ENCODE measurements at places on chromosomes 12 and 14.

DNA sequence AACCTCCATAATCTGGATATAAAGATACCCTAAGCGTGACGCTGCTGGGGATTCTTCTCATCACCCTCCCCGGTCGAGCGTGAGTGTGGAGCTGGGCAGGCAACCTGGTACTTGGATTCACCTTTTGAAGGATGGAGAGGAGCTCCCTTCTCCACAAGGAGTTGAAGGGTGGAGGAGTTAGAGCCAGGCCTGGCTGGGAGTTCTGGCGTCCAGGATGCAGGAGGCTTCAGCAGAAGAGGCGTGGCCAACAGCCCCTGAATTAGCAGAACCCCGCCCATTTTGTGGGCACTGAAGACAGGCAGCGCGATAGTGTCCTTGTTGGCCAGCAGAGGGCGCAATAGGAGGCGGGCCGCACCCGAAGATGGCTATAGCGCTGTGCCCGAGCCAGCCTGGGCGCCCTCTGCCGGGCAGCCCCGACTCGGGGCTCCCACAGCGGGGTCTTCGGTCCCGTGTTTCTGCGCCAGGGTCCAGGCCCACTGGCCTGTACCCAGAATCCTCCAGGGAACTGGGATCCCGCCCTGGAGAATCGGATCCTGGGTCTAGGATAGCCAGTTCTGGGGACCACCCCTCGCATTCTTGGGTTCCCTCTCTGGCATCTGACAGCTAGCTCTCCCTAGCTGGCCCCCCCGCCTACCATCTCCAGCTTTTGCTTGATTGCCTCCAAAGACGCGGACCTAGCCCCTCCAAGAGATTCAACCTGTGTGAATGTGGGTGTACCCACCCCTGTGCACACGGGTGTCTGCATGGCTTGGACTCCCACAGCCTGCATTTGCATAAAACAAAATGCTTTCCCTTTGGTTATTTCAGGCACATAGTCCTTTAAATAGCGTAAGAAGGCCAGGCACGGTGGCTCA is 26.0 kb upstream of the SMUG1 start:
- DNase-seq = no peak

- no peak for DNase-seq
Measured at GRCh38 chr12:68157380-68157779, 2.2 kb downstream of the IFNG start.

DNA sequence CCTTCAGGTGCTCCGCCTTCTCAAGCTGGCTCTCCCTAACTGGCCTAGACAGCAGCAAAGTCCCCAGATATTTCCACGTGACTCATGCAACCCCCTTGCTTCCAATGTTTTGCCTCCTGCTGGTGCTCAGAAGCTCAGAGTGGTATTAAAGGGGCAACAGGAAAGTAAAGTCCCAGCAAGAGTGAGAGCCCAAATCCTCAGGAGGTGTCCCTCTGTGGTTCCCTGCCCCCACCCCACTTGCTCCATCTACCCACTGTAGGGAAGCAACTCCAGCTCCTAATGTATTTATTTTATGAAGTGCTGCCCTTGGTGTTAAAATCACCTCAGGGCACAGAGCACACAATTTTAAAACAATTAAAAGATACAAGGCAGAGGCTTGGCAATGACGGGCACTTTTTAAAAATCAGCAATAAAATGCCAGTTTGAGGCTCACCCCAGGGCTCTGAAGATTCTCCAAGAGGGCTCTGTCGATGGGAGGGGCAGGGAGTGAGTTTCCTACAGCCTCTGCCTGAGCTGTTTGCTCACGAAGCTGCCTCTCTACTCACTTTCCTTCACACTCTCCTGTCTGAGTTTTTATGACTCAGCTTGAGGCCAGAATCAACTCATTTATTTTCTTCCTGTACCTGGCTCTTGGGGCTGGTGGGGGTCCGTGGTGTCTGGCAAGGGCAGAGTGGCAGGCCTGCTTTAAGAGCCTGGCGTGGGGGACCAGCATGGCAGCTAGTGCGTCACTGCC is 81.9 kb upstream of the MAX start:
- no peak for DNase-seq

- no peak for DNase-seq
Measured at GRCh38 chr12:91982946-91983345, 162.7 kb downstream of the BTG1 start.

DNA sequence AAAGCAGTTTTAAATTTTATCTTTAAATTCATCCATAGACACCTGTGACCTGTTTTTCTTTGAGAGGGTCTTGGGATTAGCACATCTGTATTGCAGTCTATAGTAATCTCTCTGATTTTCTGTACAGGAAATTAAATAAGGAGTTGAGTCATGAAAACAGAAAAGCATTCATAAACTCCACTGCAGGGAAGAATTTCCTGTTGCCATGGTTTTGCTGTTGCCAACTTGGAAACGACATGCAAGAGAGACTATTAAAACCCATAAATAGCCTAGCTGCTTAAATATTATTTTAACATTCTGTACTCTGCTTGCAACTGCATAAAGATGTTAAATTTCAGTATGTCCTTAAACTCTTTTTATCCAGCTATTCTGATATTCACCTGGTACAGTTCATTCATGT is 281.0 kb upstream of the RGS6 start:
- no peak for DNase-seq

GRCh38 chr14:103879570-103880347 is 32.4 kb upstream of the PPP1R13B start:
- no peak for DNase-seq

DNA sequence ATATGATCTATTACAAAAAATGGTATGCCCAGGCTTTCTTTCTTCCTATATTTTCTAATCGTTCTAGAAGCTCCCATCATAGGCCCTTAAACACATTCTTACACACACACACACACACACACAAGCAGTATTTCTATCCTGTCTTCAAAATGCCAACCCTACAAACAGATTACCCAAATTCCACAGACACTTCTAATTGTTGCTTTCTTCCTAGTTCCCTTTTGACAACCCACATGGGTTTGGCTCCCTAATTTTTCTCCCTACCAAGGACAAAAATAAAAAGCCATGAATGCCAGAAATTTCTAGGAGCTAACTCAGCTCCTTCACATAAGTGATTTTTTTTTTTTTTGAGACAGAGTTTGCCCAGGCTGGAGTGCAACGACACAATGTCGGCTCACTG is 60.3 kb upstream of the NTF3 start:
- no peak for DNase-seq

DNA sequence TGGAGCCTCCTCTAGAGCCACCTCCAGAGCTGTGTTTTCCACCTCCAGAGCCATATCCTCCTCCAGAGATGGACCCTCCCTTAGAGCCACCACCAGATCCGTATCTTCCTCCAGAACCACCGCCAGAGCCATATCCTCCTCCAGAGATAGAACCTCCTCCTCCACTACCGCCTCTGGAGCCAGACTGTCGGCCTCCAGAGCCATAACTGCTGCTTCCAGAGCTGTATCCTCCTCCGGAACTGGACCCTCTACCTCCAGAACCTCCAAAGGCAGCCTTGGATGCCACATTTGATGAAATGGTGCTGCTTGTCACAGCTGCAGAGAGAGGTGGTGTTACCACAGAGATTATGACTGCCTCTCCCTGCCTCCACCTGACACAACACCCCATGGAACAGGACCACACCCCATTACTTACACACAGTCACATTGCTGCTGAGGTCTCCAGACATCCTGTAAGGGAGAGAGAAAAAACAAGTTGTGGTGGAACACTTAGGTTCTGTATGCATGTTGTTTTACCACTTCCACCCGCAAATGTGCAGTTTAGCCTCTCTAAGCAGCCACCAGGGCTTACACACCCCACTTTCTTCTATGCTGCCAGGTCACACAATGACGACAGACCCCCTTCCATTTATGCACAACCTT is 6.8 kb downstream of the KRT2 start:
- no peak for DNase-seq

- DNase-seq = no peak
Measured at GRCh38 chr14:100346306-100347091, 23.4 kb downstream of the SLC25A47 start.

DNA sequence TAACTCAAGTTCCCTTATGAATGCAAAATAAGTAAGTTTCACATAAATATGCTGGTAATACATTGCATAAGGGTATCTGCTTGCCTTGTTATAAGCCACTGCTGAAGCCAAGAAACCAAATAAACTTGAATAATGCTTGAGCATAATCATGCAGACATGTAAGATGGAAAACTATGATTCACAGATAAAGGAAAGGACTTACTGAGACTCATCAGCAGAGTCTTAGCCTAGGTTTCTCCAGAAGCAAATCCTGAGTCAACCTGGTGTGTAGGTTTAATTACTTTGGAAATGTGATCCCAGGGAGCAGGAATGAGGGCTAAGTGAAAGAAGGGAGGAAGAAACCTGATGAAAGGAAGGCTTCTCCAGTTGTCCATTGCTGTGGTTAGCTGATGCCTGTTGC is 107.7 kb upstream of the BTG1 start:
- DNase-seq = no peak

All from esophagus squamous epithelium (tissue), 5 donors.